ENCODE measurements at places on chromosomes 1 and 21.

- DNase-seq = peak; percentile 12
Measured at GRCh38 chr1:199129247-199129646, 490.4 kb downstream of the PTPRC start.

GRCh38 chr1:219220945-219221344 is 47.3 kb downstream of the LYPLAL1 start:
- no peak for DNase-seq

GRCh38 chr1:202349206-202349928 is 868 bp downstream of the PPP1R12B start:
- peak; percentile 67 for DNase-seq

GRCh38 chr21:14120091-14120734 is 90.5 kb downstream of the LIPI start:
- no peak for DNase-seq

DNA sequence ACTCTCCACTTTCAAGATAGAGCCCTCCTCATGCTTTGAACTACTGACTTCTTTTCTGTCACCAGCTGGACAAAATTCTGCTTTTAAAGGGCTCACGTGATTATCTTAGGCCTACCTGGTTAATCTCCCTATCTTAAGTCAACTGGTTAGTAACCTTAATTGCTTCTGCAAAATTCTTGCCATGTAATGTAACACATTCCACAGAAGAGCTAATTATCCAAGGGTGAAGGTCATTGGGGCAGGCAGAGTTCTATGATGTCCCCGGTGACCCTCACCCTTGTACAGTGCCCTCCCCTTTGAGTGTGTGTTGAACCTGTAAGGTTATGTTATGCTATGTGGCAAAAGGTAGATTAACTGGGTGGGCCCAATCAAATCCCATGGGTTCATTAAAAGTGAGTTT is 25.2 kb upstream of the FOXE3 start:
- no peak for DNase-seq
